ENCODE measurements at places on chromosomes 12 and 14.

DNA sequence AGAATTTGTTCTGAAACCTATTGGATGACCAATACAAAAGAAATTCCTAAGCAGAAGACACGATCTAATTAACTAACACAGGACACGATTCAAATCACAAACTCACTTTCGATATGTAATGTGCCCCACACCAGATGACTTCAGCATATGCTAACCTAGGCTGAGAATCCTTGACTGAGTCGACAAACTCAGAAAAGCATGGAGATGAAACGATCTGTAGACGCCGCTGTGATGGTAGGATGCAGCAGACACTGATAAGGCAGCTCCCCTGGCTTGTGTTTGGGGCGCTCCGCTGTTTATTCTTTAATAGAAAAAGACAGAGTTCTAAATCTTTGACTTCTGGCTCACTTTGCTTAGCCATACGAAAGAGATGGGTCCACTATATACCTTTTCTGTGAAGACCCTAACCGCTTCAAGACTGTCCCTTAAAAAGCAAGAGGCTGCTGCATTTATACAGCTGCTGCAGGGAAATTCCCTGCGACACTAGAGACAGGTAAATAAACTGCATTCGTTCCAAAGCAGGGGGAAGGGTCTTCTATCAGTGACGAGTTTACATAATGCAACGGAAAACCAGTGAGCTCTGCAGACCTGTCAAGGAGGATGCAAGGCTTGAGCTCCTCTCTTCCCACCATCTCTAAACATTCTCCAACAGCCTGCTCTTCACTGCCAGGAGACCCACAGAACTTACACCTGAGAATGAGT is 929 bp downstream of the CHD8 start:
- DNase-seq, result no peak

GRCh38 chr12:85759091-85759490 is 77.1 kb downstream of the RASSF9 start:
- no peak for DNase-seq

GRCh38 chr12:505221-505620 is 45.5 kb downstream of the B4GALNT3 start:
- DNase-seq, result peak; percentile 34

- peak; percentile 75 for DNase-seq
Observed at GRCh38 chr12:13425766-13426165, 229.2 kb downstream of the EMP1 start.

GRCh38 chr14:58479975-58480374 is 52.5 kb downstream of the KIAA0586 start:
- DNase-seq, result no peak

- DNase-seq, result peak; percentile 88
Observed at GRCh38 chr12:47079981-47080724, 394 bp upstream of the AMIGO2 start.

DNA sequence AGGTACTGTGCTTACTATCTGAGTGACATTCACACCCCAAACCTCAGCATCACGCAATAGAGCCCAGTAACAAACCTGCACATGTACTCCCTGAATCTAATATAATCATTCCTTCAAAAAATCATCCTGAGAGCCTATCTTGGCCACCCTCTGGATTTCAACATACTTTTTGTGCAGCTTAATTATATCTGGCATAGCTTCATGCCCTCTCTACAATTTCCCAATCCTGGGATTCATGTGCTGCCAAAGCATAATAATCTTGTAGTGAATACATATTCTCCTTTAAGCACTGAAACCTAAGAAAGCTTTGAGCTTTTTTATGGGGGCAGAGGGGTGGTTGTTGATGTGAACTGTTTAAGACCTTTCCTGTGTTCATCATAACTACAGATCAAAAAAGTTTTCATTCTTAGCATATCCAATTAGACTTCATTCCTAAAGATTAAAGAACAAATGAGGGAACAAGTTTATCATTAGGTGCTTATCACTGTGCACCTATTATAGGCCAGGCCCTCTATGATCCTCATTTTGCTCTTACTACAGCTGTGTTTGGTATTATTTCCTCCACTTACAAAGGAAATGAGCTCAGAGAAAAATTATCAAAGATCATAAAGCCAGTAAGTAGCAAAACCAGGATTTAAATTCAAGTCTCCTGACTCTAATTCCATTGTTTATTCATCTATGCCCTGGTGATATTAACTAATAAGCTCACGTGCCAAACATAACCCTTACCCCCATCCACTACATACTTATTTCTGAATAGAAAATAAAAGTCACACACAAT is 51.2 kb downstream of the SINHCAF start:
- DNase-seq, result no peak

DNA sequence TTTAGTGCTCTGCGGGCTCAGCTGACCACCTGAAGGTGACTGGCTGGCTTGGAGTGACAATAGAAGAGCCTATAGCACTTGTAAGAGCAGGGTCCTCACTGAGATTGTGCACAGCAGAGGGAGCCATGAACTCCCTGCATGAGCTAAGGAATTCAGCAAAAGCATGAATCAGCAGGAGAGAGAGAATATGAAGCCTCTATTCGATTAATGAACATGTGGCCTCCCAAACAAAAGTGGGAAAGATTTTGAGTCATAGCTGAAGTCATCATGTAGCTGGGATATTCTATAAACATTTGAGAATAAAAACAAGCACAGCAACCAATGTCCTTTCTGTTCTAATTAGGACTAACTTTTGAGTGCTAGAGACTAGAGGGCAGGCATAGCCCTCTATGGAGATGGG is 626.6 kb downstream of the DIO2 start:
- DNase-seq, result no peak

- DNase-seq, result peak; percentile 75
Observed at GRCh38 chr12:102120886-102121285, 903 bp downstream of the PARPBP start.

GRCh38 chr12:108807476-108807875 is 49.9 kb downstream of the SSH1 start:
- no peak for DNase-seq

- peak; percentile 41 for DNase-seq
Observed at GRCh38 chr12:5923751-5924150, 21.3 kb downstream of the ANO2 start.

DNA sequence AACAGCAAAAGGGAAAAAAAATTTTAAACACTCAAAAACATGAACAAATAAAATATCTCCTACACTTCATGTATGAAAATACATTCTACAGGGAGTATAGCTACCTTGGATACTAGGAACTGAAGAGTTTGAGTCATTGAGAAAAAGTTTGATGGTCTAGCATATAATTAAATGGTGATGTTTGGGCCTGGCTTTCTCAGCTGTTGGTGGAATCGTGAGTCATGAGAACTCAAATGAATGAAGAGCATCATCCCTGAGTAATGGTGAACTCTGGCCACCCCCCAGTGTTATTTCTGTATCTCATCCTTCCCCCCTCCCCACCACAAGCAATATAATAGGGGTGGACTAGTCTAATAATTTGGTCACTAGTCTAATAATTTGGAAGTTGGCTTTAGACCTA is 6.7 kb upstream of the SLC6A15 start:
- DNase-seq, result no peak

DNA sequence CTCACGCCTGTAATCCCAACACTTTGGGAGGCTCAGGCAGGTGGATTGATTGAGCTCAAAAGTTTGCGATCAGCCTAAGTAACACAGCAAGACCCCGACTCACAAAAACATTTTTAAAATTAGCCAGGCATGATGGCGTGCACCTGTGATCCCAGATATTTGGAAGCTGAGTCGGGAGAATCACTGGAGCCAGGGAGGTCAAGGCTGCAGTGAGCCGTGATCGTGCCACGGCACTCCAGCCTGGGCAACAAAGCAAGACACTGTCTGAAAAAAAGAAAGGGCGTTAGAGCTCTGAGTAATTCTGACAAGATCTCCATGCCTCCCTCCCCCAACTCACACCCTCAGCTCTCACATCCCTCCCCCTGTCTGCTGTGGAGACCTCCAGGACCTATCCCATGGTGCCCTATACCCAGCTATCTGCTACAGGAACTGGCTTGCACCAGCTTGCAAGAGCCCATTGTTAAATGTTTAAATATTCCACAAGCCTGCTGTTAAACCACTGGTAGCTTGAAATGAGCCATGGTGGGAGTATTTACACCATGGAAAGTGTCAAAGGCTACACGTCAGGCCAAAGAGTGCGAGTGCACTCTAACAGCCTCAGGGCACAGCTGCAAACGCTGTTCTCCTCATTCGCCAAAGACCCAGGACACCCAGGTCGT is 35.1 kb upstream of the PPP2R5C start:
- DNase-seq, result peak; percentile 37

- DNase-seq, result peak; percentile 96
Observed at GRCh38 chr12:93784339-93785086, 107.3 kb downstream of the CRADD start.

DNA sequence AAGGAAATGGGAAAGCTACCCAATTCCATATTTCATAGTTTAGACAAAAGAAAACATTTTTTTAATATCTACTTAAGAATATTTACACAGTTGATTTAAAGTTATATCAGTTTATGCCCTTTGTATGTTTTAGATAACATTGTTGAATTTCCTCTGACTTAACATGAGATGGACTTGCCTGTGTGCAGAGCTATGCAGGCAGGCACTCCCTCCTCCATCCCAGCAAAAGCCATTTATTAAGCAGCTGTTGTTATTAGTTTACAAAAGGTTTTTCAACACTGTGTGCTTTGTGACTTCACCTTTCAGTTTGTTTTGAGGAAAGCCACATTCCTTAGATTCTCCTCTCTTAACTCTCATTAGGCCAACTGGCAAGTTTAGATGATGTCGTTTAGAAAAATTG is 337.5 kb upstream of the PDE3A start:
- DNase-seq, result no peak

- DNase-seq, result no peak
Observed at GRCh38 chr12:46546634-46547273, 174.2 kb upstream of the SLC38A2 start.

- no peak for DNase-seq
Observed at GRCh38 chr14:93811676-93812075, 23.4 kb upstream of the PRIMA1 start.

GRCh38 chr14:54085841-54086240 is 129.2 kb upstream of the BMP4 start:
- no peak for DNase-seq

- DNase-seq, result peak; percentile 70
Observed at GRCh38 chr14:73237219-73237785, at the start of gene PAPLN. TSS of gene PAPLN (plus strand) at chr14:73237506. CDS start at chr14:73239779, 2,273 bp downstream.

DNA sequence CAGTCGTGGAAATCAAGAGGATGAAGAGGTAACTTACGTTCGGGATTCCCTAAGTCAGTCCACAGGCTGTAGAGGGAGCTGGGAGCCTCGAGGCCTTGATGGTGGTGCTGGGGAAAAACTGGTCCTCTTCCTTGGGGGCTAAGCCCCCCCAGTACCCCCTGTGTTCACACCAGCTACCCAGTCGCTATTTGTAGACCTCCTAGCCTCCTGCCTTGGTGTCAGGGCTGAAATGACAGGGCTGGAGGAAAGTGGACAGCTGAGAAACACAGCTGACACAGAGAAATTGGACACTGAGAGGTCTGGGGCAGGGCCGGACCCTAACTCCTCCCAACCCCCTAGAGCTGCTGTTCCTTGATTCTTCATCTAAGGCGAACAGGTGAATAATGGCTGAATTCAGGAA is at the start of gene STAC3:
Gene STAC3 (minus strand): TSS at position 232 of the 400 bp plus-strand sequence. CDS start 1,551 bp downstream, outside the sequence.
- DNase-seq, result no peak

GRCh38 chr14:99176156-99176945 is 95.6 kb downstream of the BCL11B start:
- peak; percentile 43 for DNase-seq
